ENCODE measurements at places on chromosomes 1 and 21.

GRCh38 chr1:223887747-223888418 is 42.1 kb upstream of the TP53BP2 start:
- no peak for DNase-seq

GRCh38 chr1:214913966-214914365 is 168.6 kb upstream of the KCNK2 start:
- DNase-seq, result no peak

DNA sequence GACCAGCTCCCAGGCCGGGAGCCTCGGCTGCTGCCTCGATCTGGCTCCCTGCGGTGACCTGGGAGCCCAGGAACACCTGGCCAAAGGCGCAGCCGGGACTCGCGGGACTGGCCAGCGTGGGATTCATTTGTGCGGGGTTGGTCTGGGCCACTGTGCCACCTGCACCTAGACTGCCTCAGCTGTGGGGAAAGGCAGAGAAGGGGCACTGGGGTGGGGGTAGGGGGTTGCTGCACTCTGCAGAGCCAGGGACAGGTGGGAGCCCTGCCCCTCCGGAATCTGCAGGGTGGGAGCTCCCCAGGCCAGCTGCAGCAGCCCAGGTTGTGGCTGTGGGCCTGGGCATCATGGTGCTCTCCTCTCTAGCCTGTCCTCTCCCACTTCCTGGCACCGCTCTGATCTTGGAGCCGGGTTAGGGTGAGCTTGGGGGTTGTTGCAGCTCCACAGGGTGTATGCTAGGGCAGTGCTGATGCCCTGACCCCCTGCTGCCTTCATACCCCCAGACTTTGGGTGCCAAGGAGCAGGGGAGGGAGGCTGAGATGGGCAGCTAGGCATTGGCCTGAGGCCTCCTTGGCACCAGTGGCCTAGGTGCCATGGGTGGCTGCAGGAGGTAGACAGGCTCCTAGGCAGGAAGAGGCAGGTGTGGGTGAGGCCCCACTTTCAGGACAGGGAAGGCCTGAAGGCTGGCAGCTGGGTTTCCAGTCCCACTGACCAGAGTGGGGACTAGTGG is 57.5 kb upstream of the ETV3 start:
- DNase-seq, result no peak

- DNase-seq, result no peak
Observed at GRCh38 chr1:229199261-229200243, 71.4 kb upstream of the RAB4A start.

- DNase-seq, result no peak
Observed at GRCh38 chr1:155657463-155657862, 31.1 kb downstream of the YY1AP1 start.

DNA sequence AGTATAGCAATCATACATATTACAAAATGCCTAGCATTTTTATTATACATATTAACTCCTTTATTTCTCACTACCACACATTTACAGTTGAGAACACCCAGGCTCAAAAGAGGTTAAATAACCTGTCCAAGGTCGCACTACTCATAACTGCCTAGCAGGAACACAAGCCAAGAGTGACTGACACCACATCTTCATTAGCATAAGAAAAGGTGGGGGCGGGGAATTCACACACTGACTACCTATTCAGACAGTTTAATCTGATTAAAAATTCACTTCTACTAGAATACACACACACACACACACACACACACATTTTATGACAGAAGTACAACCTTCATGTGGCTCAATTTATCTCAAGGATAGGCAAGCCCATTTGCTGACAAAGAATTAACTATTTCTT is 77.8 kb upstream of the CACHD1 start:
- no peak for DNase-seq

GRCh38 chr1:188822248-188822647 is 1655.4 kb downstream of the BRINP3 start:
- DNase-seq, result no peak

- no peak for DNase-seq
Observed at GRCh38 chr1:208324005-208324404, 79.8 kb upstream of the PLXNA2 start.
